ENCODE measurements at places on chromosomes 13 and 19. TPM values are rescaled to one million over a fixed set of nuclear protein-coding genes. Genes with fewer than 3 reads are reported as not detected.

- no peaks in the 10 kb centered on the region for H3K4me1 ChIP-seq
- peak; percentile 2 for DNase-seq
- no peaks in the 10 kb centered on the region for H3K27me3 ChIP-seq
- H3K4me3 ChIP-seq = no peak overlapping the region
- H3K27ac ChIP-seq = no peak overlapping the region
Measured at GRCh38 chr19:6551607-6552450, 21.0 kb downstream of the TNFSF9 start.

DNA sequence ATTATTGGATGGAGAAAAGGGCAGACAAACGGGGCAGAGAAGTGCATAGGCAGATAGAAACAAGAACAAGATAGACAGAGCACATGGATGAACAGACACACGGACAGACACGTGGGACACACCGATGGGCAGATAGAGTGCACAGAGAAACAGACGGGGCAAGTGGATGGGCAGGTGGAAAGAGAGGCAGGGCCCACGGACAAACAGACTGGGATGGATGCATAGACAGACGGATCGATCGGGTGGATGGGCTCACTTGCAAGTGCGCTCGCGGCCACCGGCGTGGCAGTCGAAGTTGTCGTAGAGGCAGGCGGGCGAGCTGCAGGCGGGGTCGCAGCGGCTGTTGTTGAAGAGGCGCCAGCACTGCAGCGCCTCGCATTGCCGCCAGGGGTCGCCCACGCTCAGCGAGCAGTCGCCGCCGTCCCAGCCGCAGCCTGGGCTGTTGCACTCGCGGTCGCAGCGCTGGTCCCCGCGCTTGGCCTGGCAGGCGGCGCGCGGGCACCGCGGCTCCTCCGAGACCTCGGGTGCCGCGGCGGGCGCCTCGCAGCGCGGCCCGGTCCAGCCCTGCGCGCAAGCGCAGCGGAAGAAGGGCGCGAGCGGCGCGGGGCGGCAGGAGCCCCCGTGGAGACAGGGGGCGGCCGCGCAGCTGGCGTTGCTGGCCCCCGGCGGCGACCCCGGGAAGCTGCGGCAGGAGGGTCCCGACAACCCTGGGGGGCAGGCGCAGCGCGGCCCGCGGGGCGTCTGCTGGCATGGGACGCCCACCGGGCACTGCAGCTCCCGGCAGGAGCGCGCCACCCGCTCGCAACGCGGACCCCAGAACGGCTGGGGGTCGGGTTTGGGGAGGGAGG, 23.3 kb downstream of the NOTCH3 start:
- H3K4me3 ChIP-seq = no peak overlapping the region
- DNase-seq = peak; percentile 80

DNA sequence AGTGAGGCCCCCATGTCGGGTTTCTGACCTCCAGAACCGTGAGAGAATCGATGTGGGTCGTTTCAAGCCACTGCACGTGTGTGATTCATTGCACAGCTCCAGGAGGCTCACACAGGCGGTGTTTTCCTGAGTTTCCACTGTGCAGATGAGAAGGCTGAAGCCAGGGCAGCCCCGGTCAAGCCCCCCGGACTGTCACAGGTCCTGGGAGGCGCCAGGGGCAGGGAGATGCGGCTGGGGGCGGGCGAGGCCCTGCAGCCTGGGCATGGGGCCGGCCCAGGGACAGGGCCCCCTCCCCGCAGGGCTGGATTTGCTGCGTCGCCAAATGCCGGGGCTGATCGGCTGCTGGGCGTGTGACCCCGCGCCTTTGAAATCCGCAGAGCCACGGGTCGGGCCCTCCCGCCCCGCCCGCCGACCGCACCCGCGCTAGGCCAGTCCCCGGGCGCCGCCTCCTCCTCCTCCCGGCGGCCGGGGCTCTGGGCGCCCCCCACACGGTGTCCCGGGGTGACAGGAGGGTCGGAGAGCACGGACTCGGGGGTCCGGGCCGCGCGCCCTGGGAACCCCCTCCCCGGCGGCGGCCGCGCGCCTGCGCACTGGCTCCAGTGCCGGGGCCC, 9.9 kb upstream of the MKNK2 start:
- no peaks in the 10 kb centered on the region for H3K27me3 ChIP-seq
- no peaks in the 10 kb centered on the region for H3K36me3 ChIP-seq
- H3K4me3 ChIP-seq = peak overlapping the region; percentile 81
- DNase-seq = peak; percentile 54

DNA sequence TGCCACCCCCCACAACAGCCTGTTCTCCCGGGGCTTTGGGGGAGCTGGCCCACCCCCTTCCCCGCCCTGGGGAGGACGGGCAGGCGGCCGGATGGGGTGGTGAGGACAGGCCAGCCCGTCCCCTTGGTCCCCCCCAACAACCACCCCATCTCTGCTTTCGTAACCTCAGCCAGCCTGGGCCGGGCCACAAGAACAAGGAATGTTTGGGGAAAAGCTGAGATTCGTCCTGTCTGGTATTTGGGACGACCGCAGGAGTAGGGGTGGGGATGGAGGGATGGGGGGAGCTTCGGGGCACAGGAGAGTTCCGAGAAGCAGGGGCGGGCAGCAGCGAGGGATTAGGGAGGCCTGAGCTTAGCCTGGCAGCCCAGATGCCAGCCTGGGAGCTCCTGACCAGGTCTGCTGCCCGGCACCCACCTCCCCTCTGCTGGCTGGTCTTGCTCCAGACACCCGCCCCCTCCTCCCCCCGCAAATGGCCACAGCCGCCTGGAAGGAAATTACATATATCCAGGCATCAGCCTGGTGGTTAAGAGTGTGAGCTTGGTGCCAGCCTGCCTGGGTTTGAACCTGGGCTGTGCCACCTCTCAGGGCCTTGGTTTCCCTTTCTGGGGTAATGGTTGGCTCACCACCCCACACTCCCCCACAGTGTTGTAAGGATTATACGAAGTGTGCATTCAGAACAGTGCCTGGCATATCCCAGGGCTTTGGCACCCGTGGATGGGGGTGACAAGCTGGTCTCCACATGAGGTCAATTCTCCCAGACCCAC, at the start of gene PODNL1:
Gene PODNL1 (minus strand): TSS at position 117 of the 764 bp plus-strand sequence. CDS start 236 bp downstream, outside the sequence.
- peaks cover 8% of the 10 kb centered on the region for H3K27me3 ChIP-seq
- DNase-seq = no peak
- no peak within 1 kb of the TSS for H3K27ac ChIP-seq
- no peaks in the 10 kb centered on the region for H3K36me3 ChIP-seq
- no peaks in the 10 kb centered on the region for H3K4me1 ChIP-seq

EXOC3L2 gene
- total RNA-seq = 7.8 TPM

SSBP4 gene
- 40.7 TPM for total RNA-seq

All from thyroid gland (tissue), 4 donors.